ENCODE measurements at places on chromosomes 7 and 10. TPM values are rescaled to one million over a fixed set of nuclear protein-coding genes. Genes with fewer than 3 reads are reported as not detected.

Gene CDCA7L
- 114 TPM for total RNA-seq

Gene ITGA8
- under 0.01 TPM for total RNA-seq

Gene CHST3
- 8.4 TPM for total RNA-seq

Gene TMEM176A
- not detected for total RNA-seq

Gene ZMIZ1
- total RNA-seq, result 7.1 TPM

Gene VDAC2
- total RNA-seq, result 176 TPM

Gene CPA2
- total RNA-seq, result not detected

Gene IL15RA
- total RNA-seq, result 10.7 TPM

Gene CYP26C1
- total RNA-seq, result 0.32 TPM

Gene FAM24B
- total RNA-seq, result 12.2 TPM

Gene PPP1R17
- total RNA-seq, result not detected

Gene LCOR
- 20.4 TPM for total RNA-seq

Gene FEZF1
- not detected for total RNA-seq

Gene SLC16A12
- total RNA-seq, result not detected

Gene GARIN1A
- total RNA-seq, result 0.32 TPM

Gene TAS2R41
- total RNA-seq, result not detected

Gene SOSTDC1
- total RNA-seq, result not detected

Gene AGFG2
- total RNA-seq, result 6.2 TPM
